ENCODE measurements at places on chromosomes 12 and 14.

- DNase-seq: no peak
Observed at GRCh38 chr12:76183459-76184186, 99.1 kb upstream of the NAP1L1 start.

- DNase-seq: no peak
Observed at GRCh38 chr14:80385336-80385735, 174.0 kb upstream of the DIO2 start.

GRCh38 chr14:101288436-101289229, 272.7 kb upstream of the DIO3 start:
- DNase-seq: no peak

GRCh38 chr14:78412475-78412874, 242.3 kb downstream of the NRXN3 start:
- no peak for DNase-seq

DNA sequence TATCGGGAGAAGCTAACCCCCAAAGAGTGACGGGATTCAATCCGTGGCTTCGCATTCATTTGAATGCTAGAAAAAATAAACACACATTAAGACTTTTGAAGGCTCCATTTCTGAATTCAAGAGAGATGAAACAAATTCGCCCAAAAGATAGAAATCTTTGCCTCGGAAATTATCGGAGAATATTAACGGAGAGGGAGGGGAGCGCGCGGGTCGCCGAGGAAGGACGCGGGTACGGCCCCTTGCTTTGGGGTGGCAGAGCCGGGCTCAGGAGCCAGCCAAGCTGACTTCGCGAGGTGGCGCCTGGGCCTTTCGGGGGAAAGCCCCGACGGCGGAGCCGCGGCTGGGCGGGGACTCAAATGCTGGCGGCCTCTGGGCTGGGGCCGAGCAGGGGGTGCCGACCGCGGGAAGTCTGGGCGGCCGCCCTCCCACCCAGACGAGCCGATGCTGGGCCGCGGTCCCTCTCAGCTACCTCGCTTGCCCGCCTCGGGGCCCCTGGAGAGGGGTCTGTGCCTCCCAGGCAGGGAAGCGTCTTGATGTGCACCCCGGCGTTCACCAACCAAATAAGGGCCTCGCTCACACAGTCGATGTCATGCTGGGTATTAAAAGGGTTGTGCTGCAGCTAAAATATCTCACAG, 14.7 kb downstream of the NKX2-1 start:
- no peak for DNase-seq

DNA sequence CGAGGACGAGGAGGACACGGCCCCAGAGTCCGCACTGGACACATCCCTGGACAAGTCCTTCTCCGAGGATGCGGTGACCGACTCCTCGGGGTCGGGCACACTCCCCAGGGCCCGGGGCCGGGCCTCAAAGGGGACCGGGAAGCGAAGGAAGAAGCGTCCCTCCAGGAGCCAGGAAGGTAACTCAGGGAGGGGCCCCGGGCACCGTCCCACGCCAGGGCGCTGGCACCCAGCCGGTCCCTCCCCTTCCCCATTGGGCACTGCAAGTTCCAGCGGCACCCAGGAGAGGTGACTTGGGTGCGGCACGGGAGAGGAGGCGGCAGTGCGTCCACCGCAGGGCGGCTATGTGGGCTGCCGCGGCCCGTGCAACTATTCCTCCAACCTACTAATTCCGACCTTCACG, 9.3 kb upstream of the ADSS1 start:
- no peak for DNase-seq

DNA sequence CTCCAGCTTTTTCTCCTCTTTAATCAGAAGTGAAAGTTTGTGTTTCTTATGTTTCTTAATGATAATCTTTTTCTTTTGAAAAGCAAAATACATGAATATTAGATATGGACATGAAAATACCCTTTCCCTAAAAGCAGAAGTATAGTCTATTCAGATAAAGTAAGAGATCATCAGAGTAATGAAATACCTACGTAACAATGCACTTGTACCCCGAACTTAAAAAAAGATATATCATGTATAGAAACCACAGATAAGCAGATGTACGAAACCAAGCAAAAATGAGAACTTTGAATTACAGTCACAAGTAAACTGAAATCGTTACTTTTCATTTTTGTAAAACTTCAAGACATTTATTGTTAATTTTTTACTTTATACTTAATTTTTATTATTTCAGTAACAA, 1.5 kb upstream of the GPR65 start:
- DNase-seq: no peak

GRCh38 chr14:99964979-99965378, 100.2 kb upstream of the EVL start:
- DNase-seq: no peak

GRCh38 chr12:26034371-26035142, 76.1 kb downstream of the RASSF8 start:
- no peak for DNase-seq

DNA sequence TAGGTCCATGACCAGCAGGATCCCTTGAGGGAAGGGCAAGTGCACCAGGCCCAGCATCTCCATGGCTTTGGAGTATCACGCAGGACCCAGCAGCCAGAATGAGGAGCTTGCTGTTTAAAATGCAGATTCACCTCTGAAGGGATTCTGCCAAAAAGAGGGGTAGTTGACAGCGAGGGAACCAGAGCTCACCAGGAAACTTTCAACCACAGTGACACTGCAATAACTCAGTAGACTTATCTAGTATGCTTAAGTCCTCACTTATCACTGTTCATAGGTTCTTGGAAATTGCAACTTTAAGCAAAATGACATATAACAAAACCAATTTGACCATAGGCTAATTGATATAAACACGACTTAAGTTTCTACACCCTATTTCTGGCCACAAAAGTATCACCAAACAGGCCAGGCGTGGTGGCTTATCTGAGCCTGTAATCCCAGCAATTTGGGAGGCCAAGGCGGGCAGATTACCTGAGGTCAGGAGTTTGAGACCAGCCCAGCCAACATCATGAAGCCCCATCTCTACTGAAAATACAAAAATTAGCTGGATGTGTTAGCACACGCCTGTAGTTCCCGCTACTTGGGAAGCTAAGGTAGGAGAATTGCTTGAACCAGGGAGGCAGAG, 21.4 kb upstream of the CKAP4 start:
- DNase-seq: no peak

- no peak for DNase-seq
Observed at GRCh38 chr14:66249544-66249943, 236.6 kb upstream of the CCDC196 start.

DNA sequence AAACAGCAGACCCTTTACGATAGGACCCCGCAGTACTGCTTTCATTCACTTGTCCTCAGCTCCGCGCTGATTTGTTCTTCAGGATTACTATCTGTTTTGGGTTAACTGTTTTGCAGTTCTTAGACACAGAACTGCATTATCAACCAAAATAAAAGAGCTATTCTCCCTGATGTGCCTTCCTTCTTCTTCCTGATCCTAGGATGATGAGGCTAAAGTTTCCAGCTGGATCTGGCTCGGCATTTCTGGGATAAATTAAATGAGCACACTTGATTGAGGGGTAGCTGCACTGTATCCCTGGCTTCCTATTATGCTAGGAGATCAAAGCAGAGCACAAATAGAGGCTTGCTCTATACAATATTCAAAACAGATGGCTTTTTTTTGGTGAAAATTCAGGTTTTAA, 165.7 kb downstream of the FBXL14 start:
- DNase-seq: no peak

DNA sequence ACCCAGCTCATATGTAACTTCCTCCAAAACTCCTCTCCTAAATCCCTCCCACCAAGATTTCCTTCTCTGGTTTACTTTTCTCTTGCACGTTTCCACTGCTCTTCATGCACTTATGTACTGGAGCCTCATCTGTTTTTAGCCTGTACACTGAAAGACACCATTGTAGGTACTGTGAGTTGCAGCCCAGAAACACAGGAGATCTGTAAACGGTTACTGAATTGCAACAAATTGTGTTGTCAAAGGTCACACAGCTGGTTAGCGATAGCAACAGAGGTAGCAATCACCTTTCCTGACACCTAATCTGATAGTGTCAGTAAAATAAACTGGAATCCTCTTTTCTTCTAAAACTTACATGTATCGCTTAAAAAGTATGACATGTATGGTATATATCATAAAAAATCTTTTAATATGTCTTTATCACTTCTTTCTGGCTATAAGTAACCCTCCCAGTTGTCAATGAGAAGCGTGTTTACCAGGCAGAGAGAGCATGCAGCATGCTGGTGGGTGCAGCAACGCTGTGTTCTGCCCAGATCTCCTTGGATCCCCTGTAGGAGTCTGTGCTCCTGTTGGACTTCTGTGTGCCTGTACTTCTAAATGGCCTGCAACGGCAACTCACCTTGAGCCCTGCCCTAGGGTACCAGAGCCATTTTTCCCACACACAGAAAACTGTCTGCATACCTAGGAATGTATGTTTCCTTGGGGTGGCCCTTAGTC, 121.5 kb upstream of the CPM start:
- no peak for DNase-seq

DNA sequence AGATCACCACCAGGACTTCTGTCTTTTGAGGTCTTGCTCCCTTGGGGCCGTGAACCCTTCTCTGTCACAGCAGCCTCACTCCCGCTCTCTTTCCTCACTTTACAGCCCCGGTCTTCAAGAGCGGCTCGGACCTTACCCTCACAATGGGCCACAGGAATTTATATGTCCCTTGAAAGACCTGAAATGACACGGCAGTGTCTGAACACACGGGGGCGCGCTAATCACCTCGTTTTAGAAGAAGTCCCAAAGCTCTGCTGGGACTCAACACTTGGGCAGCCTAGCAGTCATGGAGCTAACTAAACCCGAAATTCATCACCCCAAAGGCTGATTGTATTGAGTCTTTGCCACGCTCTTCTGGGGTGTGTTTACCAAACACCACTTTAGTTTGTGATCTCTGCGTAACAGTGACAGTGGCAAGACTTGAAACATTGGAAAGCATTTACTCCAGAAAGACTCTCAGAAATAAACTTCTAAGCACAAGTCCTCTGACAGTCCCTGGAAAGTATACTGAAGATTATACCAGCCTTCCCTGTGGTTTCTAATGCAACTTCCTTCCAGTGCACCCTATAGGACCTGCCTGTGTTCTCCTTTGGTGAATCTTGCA, 29.0 kb downstream of the SERPINA11 start:
- peak; percentile 18 for DNase-seq

DNA sequence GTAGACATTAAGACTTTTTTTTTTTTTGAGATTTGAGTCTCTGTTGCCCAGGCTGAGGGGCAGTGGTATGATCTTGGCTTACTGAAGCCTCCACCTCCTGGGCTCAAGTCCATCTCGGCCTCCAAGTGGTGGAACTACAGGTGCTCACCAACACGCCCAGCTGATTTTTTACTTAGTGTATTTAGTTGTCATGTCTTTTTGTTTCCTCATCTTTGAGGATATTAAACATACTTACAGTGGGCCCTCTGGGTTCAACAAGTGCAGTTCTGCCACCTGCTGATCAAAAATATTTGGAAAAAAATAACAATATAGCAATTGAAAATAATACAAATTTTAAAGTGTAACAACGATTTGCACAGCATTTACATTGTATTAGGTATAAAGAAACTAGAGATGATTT, 4.4 kb upstream of the B4GALNT1 start:
- DNase-seq: no peak

- no peak for DNase-seq
Observed at GRCh38 chr12:5615760-5616159, 183.9 kb downstream of the NTF3 start.

DNA sequence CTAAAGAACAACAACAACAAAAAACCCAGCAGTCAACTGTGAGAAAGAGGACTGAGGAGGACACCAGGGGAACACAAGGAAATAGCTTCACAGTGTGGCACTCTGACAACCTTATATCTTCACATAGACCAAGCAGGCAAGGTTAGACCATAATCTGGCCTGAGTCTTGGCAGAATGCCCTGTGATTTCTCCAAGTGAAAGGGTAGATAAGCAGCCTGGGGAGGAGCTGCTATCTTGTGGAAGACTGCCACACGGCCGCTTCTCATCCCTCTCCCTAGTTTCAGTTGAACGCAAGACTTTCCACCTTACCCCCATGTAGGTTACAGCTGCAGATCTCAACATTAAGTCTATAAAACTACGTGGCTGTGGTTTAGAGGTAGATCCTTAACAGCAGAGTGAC, 3.7 kb downstream of the SLC25A21 start:
- no peak for DNase-seq

DNA sequence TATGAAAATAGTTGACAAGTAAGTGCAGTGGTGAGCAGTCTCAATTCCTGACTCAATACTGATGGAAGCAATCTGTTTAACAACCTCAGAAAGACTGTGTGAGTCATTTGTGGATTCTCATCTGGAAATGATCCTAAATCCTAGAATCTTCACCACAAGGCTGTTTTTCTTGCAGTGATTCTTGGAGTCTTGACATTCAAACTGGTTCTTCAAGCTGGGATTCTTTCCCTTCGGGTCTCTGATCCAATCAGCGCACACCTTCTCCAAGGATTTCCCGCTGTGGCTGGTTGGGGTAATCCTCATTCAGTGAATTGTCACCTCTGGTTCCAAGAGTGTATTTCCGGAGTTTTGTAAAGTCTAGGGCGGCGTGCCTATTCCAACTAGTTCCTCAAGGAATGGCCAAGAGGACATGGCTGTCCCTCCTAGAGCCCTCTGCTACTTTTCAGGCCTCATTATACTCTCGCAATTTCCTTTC, 37.7 kb upstream of the FOXJ2 start:
- no peak for DNase-seq

DNA sequence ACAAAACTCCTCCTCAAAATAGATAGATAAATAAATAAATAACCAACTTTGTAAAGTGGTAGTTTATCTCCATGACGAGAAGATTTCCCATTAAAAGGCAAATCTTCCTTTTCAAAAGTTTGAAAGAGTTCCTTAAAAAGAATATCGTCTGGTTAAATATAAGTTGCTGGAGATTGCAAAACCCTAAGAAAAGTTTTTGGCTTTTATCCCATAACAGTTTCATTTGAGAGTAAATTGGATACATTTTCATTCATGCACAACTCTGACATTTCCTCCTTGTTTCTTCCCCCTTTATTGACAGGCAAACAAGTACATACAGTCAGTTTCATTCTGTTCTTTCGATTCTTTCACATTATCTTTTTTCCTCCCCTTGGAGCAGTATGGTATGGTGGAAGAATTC, 45.4 kb upstream of the BTG1 start:
- DNase-seq: no peak

DNA sequence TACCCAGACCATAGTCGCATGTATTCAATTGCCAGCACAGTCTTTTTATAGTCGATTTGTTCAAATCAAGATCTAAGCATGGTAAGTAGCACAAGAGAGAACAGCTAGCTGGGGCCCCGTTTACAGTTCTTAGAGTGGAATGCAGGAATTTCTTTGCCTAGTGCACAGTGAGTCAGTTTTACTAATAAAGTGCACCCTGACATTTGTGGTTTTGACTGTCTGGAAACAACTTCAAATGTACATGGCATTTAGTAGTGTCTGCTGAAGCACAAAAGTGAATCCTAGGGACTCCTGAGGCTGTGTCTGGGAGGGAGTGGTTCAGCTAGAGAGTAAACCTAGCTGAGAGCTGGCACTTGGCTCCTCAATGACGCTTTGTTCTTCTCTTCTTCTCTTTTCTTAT, 64.9 kb downstream of the TMX1 start:
- no peak for DNase-seq

GRCh38 chr12:8771072-8771471, 51.3 kb upstream of the A2ML1 start:
- DNase-seq: no peak
